ENCODE measurements at places on chromosomes 5 and 9.

GRCh38 chr5:9622971-9623421 is 7.2 kb downstream of the TAS2R1 start:
- peak; percentile 71 for DNase-seq

DNA sequence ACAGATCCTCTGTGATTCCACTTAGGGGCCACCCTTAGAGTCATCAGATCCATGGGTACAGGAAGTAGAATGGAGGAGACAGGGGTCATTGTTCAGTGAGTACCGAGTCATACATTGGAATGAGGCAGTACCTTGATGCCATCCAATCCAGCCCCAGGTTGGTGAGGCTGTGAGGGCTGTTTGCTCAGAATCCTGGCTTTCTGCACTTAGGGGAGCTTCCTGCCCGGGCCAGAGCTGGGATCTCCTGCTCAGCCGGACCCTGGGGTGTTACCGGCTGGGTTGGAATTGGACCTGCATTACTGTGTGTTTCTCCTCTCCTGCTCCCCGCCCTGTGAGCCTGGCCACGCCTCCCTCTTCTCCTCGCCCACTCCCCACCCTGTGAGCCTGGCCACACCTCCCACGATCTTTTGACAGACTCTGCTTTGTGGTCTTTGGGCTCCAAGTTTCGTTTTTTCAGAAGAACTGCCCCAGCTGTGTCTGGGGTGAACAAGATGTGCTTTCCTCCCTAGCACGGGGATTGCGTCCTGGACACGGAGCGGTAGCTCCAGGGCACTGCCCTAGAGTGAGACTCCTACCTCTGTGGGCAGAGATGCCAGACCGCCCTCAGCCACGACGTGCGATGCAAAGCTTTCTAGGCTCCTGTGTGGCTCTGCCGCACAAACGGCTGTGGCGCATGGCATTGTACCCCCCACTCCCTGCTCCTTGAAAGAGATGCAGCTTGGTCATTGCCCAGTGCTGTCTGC is 15.4 kb downstream of the TRAF2 start:
- DNase-seq: peak; percentile 36

DNA sequence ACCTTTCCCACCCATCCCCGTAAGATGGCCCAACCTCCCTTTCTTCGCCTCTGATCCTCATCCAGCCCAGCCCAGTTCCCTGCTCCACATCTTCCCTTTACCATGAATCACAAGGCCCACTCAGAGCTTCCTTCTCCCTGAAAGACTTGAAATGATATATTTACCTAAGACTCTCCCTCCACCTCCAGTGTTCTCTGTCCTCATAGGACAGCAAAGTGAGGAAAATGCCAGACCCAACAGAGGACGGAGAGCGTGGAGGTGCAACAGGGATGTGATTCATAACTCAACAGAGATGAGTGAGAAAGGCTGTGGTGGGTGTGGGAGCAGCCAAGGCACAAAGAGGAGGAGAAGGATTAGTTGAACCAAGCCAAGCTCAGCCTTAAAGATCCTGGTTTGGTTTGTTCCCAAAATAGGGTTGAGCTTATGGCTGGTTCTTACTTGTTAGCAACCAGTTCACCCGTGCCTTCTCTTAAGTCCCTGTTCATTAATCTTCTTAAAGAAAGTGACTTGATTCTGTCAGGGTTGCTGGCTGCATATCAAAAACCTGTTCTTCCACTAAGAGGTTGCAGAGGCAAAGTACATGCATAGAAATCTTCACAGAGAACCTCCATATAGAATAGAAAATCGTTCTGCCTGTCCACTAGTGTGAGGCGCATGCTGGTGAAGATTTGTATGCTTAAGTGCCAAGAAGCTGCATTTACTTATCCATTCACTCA is 183.2 kb downstream of the ACTL7B start:
- no peak for DNase-seq

GRCh38 chr9:131721076-131721475 is 18.8 kb downstream of the RAPGEF1 start:
- no peak for DNase-seq

DNA sequence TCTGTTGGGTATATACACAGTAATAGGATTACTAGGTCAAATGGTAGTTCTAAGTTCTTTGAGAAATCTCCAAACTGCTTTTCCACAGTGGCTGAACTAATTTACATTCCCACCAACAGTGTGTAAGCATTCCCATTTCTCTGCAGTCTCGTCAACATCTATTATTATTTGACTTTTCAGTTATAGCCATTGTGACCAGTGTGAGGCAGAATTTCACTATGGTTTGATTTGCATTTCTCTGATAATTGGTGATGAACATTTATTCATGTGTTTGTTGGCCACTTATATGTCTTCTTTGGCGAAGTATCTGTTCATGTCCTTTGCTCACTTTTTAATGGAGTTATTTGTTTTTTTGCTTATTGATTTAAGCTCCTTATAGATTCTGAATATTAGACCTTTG is 596.2 kb upstream of the DAB2 start:
- DNase-seq: no peak

DNA sequence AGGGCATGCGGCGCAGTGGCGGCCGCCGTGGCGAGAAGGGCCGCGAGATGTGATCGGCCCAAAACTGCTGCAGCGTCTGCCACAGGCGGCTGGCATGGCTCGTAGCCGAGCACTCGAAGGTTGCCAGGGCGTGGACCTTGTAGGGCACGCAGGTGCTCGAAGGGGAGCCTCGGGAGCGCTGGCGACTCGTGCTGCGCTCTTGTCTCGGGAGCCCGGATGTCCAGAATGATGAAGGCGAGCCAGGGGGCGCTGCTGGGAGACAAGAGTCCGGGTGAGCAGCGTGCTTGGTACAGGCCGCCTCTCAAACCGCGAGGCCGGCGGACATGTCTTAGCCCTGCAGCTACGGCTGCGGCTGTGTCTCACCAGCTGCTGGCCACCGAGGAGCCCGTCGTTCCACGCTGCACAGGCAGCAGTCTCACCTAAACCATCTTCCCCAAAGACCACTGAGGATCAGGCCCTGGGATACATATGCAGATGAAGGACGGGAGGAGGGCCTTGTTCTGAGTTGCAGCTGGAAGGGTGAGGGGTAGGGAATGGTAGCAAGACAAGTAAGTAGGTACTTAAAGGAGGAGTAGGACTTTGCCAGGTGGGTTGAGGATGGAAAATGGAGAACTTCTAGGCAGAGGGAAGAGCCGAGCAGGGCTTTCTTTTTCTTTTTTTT is 1.7 kb downstream of the CBY3 start:
- DNase-seq: no peak

DNA sequence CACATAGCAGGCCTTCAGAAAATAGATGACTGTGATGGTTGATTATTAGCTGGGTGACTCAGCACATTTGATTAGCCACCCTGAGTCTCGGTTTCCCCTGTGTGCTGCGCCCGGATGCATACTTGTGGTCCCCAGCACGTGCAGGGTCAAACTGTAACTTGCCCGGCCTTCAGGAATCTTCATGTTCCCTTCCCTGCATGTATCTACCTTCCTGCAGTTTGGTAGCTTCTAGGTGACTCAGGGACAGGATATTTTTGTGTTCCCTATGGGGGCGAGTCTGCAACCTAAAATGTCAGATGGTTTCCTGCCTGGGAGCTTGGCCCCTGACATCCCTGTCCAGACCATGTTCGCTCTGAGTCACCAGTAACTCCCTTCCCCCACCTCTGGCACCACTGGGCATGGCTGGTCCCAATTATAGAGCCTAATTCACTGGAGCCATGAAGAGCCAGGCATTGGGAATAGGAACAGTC is 13.2 kb downstream of the PTGS1 start:
- DNase-seq: no peak
